ENCODE measurements at places on chromosomes 2 and 18. TPM values are rescaled to one million over a fixed set of nuclear protein-coding genes. Genes with fewer than 3 reads are reported as not detected.

- DNase-seq, result no peak
Measured at GRCh38 chr2:160367887-160368286, 125.7 kb downstream of the RBMS1 start.

- no peak for DNase-seq
Measured at GRCh38 chr2:148876202-148876594, 1.2 kb downstream of the KIF5C start.

GRCh38 chr2:141392517-141393213 lies 738.2 kb downstream of the LRP1B start:
- peak; percentile 62 for DNase-seq

The NEMP2 gene
- 3.8 TPM for total RNA-seq

The MAP2 gene
- 61.2 TPM for total RNA-seq

The MC5R gene
- total RNA-seq, result not detected

The ACTG2 gene
- total RNA-seq, result not detected
